ENCODE measurements at places on chromosomes 7 and 10.

DNA sequence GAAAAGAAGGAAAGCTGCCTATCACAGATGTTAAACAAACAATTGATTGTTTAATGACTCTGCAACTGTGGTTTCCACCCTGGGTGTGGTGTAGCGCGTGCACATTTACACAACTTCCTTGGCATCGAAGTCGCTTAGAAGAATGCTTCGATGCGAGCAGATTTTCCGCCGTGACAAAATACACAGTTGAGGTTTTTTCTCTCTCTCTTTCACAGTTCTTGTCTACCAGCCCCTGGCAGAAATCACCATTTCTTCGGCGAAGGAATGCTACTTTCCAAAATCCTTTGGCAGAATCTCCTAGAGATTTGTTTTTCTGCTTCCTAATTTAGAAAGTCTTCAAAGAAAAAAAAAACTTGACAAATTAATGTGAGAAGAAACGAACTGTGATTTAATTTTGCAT, 70.7 kb upstream of the C1QL3 start:
- DNase-seq, result no peak

DNA sequence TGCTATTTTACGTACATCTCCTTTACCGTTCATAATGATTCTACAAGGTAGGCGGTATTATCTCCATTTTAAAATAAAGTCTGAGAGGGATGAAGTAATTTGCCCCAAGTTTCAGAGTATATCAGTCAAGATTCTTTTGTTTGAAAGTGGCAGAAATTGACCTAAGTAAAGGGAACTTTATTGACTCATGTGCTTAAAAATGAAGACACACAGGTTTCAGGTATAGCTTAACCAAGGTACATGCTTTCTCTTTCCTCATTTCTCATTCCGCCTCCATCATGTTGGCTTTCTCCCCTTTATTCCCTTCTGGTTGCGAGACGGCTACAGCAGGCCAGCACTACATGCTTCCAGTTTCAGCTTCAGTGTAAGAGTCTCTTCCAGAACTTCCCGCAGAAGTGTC, 77.5 kb downstream of the NOC3L start:
- no peak for DNase-seq

DNA sequence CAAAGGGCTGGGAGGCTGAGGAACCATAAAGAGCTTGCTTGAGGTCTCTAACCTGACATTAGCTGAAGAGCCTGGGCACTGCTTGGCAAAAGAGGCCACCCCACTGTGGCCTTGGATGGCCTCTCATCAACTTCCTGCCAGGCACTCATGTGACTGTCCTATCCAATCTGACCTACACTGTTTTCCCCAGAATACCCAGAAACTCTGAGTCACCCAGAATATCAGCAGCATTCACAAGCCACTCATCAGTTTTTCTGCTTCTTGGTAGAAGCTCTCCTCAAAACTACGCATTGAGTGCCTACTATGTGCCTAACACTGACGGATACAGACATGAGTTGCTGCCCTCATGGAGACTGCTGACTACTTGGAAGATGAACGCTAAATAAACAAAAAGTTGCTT, 4.1 kb upstream of the NT5C2 start:
- peak; percentile 31 for DNase-seq

GRCh38 chr10:105577865-105578607, 936.9 kb downstream of the SORCS3 start:
- DNase-seq, result no peak

DNA sequence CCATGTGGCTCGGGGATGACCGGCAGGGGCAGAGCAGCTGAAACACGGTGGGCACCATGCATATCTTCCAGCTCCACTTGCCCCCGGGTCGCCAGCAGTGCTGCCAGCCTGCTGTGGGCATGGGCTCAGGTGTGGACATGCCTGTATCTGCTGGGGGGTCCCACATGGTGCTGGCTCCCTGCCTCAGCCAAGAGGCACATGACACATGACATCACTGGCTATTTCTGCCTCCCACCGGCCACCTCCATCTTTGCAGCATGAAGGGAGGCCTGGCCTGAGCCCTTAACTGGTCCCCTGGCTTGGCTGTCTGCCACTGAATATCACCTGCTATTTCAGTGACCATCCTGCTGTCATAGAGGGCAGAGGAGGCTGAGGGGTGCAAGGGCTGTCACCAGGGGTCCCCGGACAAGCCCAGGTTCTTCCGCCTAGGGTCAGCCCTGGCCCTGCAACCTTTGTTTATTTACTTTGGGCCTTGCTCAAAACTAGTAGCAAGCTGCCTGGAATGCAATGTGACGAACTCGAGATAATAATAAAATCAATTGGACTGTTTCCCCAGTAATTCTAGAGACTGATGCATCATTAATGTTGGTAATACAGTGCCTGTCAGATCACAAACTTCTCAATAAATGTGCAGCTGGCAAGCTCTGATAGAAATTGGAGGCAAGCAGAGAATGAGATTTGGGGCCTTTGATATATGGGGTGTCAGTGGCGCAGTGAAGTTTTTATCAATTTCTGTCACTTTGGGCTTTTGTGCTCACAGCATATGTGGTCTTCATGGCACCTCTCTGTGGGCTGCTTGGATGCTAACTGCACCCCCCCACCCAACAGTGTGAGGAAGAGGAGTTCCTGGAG, 28.5 kb downstream of the ZMIZ1 start:
- no peak for DNase-seq

- peak; percentile 24 for DNase-seq
These were observed 1.6 kb upstream of the COL13A1 start for GRCh38 chr10:69800109-69800508.

- DNase-seq, result no peak
These were observed 25.5 kb downstream of the RAMP3 start for GRCh38 chr7:45182856-45183710.

- DNase-seq, result no peak
These were observed 412 bp upstream of the PPIA start for GRCh38 chr7:44796034-44796503.

GRCh38 chr7:155961241-155962190, 149.3 kb upstream of the SHH start:
- DNase-seq, result peak; percentile 45

DNA sequence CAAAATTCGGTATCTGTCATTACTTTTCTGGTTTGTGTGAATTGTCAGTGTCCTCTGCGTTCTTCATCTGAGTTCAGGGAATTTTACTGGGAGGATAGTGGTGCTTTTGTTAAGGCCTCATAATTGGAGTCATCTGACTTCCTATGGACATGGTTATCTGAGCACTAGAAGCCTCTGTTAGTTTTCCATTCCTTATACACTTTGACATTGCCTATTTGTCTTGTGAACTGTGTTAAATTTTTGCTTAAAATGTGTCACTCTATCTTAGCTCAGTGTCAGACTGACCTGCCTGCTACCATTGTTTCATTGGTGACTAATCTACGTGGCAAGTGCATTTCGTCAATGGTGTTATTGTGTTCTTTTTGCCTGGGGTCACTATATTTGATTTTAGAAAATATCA, 253.3 kb downstream of the SEMA3A start:
- DNase-seq, result no peak

- no peak for DNase-seq
These were observed 30.6 kb downstream of the FAM237B start for GRCh38 chr7:90290244-90291113.

DNA sequence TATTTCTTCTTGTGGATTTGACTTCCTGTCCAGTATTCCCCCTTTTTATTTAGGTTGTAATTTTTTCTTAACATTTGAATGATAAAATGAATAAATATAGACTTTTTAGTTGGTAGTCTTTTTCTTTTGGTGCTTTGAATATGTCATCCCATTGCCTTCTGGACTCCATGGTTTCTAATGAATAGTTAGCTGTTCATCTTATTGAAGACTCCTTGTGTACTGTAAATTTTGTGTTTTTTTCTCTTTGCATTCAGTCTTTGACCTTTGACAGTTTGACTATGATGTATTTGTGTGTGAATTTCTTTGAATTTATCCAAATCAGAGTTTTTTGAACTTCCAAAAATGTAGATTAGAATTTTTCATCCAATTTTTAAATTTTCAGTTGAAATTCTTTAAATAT, 554.3 kb downstream of the NRG3 start:
- no peak for DNase-seq

- DNase-seq, result no peak
These were observed 606.0 kb upstream of the GALNT17 start for GRCh38 chr7:70525991-70526390.

- peak; percentile 9 for DNase-seq
These were observed 18.3 kb upstream of the ZNF12 start for GRCh38 chr7:6725003-6725402.

- no peak for DNase-seq
These were observed 9.4 kb upstream of the CLDN3 start for GRCh38 chr7:73779517-73779916.

GRCh38 chr10:132986076-132986475, 43.7 kb upstream of the CFAP46 start:
- no peak for DNase-seq

DNA sequence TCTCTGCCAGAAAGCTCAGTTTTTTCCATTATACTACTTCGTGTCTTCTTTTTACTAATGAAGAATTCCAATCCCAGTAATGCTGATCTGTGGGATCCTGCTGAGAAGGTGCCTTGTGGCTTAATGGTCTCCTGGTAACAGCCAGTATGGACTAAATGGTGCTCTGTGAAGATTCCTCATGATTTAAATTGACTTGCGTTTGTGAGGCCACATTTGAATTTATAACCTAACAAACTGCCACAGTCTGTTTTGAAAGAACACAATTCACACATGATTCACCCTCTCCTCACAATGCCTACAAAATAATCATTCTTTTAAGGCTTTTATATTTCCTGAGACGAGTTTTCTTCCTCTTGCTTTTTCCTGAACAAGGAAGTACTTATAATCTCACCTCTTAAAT, 140.0 kb downstream of the MBL2 start:
- no peak for DNase-seq

- DNase-seq, result no peak
These were observed 348.2 kb upstream of the C7orf33 start for GRCh38 chr7:148242294-148242821.

DNA sequence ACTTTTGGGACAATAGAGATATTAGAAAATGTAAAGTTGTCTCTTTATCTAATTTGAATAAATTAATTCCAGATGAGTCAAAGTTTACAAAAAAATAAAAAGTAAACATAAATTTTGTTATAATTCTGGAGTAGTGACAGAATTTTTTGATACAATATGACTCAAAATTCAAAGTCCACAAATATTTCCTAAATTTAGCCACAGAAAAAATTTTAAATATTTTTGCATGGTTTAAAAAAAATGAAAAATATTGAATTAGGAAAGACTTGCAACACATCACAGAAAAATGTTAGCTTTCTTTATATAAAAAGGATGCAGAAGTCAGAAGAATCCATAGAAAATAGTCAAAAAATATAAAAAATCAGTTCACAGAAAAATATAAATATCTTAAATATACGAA, 117.7 kb downstream of the ARHGAP21 start:
- no peak for DNase-seq

DNA sequence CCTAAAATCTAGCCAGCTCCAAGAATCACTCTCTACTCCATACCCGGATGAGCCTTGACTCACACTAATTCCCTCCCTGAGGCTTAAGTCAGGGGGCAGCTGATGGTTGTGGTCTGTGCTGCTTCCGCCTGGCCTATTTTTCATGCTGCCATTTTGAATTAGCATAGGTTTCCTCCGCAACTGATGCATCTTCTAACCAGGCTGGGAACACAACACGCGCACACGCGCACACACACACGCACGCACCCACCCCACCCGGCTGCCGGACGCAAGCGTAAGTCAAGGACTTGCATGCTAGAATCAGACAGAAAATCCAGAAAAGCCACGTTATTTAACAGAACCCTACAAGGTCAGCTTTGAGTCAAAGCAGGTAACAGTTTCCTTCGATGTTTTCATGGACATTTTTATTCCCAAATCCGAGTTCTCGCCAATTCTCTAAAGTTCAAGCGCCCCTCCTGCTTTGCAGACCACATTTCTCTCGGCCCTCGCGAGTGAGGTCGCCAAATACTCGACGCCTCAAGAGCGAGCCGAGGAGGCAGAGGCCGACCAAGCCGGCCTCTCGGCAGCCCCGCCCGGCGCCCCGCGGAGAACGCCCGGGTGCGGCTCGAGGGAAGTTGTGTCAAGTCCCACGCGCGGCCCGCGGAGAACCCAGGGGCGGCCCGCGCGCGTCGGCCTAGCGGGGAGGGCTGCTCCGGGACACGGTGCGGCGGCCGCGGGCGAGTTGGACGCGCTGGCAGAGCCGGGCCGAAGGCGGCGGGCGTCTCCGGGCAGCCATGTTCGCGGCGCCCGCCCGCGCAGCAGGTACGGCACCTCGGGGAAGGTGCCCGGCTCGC, 961 bp downstream of the SCRN1 start:
- peak; percentile 31 for DNase-seq

- DNase-seq, result no peak
These were observed 42.4 kb upstream of the SEPTIN7 start for GRCh38 chr7:35758421-35758820.

GRCh38 chr10:123835575-123835974, 56.0 kb downstream of the CPXM2 start:
- DNase-seq, result no peak

GRCh38 chr10:5963071-5963470, 14.3 kb downstream of the IL15RA start:
- DNase-seq, result no peak

- no peak for DNase-seq
These were observed 19.8 kb downstream of the ZNF107 start for GRCh38 chr7:64685741-64686140.

- DNase-seq, result no peak
These were observed 267.5 kb upstream of the PRKCQ start for GRCh38 chr10:6847561-6847960.

DNA sequence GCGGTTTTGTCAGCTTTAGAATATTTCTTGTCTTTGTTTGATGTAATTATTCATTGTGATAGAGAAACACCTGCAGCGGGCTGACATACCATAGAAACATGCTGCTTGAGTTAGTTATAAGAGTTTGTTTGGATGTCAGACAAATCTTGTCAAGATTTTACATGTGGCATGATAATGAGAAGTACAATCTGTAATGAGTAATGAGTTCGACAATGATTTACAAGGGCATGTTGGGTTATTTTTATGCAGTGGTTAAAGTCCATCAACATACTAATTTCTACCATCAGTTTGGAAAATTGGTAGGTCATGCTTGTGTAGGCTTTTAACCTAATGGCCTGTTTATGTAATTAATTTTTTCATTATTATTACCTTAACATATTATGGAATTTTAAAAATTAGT, 31.3 kb downstream of the FZD1 start:
- DNase-seq, result no peak

DNA sequence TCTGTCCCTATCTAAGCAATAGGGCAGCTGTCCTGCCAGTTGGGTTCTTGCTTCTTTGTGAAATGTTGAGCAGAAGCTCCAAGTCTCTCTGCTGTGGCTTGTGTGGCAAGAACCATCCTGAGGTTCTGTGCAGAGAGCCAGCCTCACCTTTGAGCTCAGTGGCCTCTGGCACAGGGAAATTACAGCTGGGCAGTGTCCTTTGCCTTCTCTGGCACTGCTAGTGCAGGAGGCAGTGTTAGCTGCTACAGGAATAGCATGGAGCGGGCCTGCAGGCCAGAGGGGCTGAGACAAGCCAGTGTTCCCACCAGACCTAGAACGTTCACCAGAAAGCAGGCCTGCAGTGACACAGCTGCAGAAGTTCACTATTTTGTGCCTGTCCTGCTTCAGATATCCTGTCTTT, 1.8 kb downstream of the PRXL2A start:
- DNase-seq, result no peak
